Peyer's patch (tissue), 4 donors: ENCODE measurements at places on chromosomes 5 and 9. TPM values are rescaled to one million over a fixed set of nuclear protein-coding genes. Genes with fewer than 3 reads are reported as not detected.

SLC6A18 gene
- total RNA-seq = 0.95 TPM

DNA sequence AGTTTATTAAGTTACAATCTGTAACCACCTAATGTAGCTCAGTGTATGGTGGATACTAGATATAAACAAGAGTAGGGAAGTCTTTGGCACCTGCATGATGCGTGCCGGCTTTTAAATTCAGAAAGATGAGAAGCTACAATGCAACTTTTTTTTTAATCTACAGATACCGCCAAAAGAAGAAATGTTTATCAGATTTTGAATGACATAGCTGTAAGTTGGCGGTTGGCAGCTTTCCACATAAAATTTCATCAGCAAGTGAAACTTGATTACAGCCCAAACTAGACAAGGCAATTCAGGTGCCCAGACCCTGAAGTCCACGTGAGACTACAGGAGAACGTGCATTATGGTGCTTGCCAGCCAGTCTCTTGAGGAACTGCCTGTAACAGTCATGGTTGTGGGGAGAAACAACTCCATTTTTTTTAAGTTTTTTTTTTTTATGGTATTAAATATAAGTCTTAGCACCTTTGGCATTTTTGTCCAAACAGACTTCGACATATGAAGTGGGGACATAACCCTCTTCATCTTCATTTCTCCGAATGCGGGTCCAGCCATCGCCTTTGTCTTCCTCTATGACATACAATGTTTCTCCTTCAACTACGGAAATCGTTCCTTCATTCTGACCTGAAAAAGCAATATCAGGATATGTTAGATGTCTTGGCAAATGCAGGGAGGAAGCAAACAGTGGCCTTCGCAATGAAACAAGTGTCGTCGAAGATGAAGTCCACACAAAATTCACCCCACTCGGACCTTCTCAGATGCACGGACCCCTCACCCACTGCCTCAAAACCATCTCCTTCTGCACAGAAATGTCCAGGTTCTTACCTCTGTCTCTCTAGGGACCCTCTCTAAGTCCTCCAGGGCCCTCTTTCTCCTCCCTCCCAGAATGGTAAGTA is 60.4 kb downstream of the USP20 start:
- DNase-seq = no peak

DNA sequence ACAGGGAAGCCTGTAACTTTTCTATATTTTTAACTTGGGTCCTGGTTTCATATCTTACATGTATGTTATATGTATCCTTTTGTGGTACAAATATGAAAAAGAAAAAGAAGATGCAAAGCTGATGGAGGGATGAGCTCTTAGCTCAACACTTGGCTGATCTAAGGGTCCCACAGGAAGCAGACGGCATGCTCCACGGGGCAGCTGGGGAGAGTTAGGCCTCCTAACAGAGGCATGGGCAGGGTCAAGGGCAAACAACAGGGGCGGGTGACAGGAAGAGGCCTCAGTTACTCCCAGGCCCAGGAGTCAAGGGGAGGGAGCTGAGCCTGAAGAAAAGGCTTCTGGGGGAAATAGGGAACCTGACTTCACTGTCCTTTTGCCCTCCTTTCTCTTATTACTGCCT is 287.2 kb downstream of the ZSWIM6 start:
- DNase-seq = no peak

NUTM2G gene
- total RNA-seq = not detected

DNA sequence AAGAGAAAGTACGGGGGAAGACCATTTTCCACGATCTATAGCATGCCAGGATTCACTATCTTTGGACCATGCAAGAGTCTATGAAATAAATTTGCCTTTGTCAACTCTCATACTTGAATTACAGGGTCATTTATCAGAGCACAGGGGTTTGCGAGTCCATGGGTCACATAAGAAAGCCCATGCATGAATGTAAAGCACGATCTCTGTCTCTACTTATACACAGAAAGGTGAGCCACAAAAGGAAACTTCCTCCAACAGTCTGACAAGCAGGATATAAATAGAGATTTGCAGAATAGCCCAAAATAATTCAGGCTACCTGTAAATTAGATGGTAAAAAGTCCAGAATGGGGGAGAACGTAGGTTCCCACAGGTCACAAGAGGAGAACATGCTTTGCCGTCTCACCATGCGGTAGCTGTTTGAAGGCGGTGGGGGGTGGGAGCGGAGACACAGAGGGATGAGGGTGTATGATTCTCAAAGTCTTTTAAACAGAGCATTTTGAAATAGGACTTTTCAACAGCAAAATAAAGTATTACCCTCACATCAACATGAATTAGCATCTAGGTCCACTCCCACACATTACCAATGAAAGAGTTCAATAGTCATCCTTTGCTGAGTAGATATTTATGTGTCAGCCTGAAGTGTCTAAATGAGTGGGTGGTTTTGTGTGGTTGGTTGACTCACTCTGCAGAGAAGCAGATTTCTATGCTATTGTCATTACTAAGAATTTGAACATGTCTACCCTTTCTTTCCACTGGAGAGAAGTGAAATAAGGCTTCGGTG is 279.7 kb downstream of the EBF1 start:
- no peak for DNase-seq

GRCh38 chr5:6084376-6084775 is 294.0 kb downstream of the MED10 start:
- DNase-seq = no peak

DNA sequence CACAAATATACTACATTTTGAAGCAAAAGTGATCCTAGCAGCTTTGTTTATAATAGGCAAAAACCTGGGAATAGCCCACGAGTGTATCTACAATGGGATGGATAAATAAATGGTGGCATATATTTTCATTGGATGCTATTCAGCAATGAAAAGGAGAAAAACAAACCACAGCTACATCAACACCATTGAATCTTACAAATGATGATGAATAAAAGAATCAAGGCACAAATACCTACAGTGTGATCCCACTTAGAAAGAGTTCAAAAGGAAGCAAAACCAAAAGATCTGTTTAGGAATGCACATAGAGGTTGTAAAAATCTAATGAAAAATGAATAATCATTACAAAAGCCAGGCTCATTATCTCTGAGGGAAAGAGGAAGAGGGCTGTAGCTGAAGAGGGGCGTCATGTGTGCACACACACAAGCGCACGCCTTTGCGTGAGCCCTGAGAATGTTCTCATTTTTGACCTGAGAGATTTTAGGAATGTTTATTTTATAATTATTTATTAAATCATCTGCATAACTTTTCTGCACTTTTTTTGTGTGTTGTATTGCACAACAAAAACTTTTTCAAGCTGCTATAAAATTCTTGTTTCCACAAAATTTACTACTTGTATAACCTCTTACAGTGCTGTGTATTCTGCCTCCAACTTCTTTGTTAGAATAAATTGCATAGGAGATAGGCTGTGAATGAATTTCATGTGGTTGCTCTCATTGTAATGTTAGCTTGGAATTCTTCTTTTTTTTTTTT is 5.9 kb upstream of the RHOBTB3 start:
- DNase-seq = no peak

GRCh38 chr9:36162211-36162738 is 6.9 kb upstream of the CCIN start:
- no peak for DNase-seq

- no peak for DNase-seq
Observed at GRCh38 chr9:107249131-107249533, 33.9 kb upstream of the RAD23B start.

- no peak for DNase-seq
Observed at GRCh38 chr5:35821513-35821912, 35.2 kb upstream of the IL7R start.

DNA sequence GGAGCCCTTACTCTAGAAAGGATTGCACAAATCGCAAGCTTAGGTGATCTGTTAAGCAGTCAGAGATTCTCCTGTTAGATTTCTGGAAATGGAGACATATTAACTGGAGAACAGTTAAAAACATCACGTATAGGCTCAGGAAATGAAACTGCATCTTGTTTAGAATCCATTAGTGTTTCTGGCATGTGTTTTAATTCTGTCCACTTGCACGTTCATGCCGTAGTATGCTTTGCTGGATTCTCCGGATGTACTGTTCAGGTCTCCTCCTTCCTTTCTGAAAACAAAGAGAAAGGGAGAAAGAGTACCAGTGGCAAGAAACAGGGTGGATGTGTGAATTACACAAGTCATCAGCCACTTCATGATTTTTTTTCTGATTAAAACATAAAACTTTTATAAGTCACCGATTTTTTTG is 2.5 kb upstream of the RGMB start:
- no peak for DNase-seq

- DNase-seq = no peak
Observed at GRCh38 chr9:72888943-72889342, 63.9 kb downstream of the ALDH1A1 start.

MARCOL gene
- not detected for total RNA-seq
